Esophagus squamous epithelium (tissue), 5 donors: ENCODE measurements at places on chromosomes 7 and 10. TPM values are rescaled to one million over a fixed set of nuclear protein-coding genes. Genes with fewer than 3 reads are reported as not detected.

GRCh38 chr7:123537026-123537642, 2.7 kb upstream of the IQUB start:
- no peak for DNase-seq

DNA sequence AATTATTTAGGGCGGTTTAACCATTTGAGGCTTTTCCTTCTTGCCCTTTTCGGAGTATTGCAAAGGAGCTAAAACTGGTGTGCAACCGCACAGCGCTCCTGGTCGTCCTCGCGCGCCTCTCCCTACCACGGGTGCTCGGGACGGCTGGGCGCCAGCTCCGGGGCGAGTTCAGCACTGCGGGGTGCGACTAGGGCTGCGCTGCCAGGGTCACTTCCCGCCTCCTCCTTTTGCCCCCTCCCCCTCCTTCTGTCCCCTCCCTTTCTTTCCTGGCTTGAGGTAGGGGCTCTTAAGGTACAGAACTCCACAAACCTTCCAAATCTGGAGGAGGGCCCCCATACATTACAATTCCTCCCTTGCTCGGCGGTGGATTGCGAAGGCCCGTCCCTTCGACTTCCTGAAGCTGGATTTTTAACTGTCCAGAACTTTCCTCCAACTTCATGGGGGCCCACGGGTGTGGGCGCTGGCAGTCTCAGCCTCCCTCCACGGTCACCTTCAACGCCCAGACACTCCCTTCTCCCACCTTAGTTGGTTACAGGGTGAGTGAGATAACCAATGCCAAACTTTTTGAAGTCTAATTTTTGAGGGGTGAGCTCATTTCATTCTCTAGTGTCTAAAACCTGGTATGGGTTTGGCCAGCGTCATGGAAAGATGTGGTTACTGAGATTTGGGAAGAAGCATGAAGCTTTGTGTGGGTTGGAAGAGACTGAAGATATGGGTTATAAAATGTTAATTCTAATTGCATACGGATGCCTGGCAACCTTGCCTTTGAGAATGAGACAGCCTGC, 3.1 kb downstream of the FZD1 start:
- DNase-seq: no peak

- no peak for DNase-seq
Measured at GRCh38 chr7:122199171-122199570, 55.1 kb upstream of the AASS start.

GRCh38 chr10:103480521-103480920, 1.5 kb upstream of the CALHM3 start:
- no peak for DNase-seq

DNA sequence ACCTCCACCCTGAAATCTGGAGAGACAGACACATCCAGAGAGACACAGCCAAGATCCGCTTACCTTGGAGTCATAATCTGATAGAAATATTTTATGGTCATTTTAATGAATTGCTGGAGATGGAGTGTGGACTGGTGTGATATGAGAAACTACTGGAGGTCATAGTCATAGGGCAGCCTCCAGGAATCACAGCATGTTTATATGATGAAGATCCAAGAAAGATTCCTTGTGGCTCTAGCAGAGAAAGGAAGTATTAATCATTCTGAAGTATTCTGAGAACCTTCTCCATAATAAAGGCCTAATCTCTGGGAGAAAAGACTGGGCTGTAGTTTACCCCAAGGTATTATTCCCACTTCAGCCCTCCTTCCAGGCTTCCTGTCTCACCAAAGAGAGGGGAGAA, 38.0 kb downstream of the POLR1F start:
- DNase-seq: no peak

TMEM140 gene
- 9.2 TPM for total RNA-seq

CREB5 gene
- 2.9 TPM for total RNA-seq

OPN4 gene
- not detected for total RNA-seq

LRRD1 gene
- total RNA-seq: not detected

CCSER2 gene
- total RNA-seq: 29.2 TPM

GRCh38 chr10:79116801-79117723, 48.3 kb downstream of the ZMIZ1 start:
- DNase-seq: no peak

ATP6V0A4 gene
- 10.0 TPM for total RNA-seq
